ENCODE measurements at places on chromosomes 2 and 18.

DNA sequence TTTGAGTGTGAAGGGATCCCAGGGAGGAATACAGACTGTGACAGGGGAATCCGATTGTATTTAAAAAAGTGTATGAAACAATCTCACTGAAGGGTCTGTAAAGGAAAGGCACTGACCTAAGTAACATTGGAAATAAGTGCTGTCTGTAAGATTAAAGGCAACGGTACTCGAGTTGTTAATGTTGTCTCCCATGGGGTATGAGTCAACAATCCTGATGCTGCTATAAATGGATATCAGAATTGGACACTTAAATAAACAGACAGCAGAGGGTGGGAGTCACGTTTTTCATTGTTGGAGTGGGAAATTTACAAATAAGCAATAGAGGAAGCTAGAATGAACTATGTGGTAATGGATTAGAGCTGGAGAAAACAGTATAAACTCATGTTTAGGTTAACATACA, 452.4 kb upstream of the RGPD4 start:
- DNase-seq: no peak

DNA sequence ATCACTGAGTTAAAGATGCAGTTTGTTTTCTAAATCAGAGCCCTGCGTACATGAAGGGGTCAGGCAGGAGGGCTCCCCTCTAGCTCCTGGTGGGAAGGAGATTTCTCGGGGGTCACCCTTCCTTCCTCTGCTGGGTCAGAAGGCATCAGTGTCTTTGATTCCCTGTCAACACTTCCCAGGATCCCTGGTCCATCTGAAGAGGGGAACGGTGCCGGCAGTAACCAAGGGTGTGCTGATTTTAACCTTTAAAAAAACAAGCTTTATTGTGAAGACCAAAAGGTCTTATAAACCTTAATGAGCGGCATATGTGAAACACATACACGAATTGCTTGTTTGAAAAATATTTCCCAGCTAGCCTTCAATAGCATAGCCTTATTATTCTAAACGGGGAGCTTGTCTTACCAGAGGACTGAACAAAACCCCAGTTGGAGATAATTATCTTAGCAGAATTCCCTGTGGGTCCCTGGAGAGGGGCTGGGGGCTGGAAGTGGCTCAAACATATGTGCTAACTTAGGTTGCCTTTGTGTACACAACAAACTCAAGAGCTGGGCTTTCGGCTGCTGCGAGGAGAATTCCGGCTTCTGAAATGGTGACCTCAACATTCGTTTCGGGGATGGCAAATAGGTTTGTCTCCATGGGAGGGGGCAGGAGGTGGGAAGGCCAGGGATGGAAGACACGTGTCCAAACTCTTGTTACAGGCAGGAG, 114.9 kb upstream of the MYCN start:
- no peak for DNase-seq

DNA sequence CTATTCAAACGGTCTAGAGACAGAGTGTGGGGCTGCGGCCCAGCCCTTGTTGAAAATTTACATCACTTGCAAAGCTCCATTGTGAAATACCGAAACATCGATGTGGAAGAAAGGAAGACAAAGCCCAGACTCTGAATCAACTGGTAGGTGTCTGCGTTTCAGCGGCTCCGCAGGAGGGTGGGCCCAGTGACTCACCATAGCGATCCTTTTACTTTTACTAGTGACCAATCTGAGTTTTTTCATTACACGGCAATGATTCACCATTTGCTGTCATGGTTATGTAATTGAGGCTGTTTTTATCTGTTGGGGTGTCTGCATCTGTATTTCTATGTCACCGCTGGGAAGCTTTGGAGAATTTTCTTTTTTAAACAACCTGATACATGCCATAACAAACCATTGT, 66.6 kb upstream of the ODC1 start:
- DNase-seq: peak; percentile 52

- no peak for DNase-seq
Observed at GRCh38 chr18:55202232-55202917, 243.1 kb upstream of the CCDC68 start.

DNA sequence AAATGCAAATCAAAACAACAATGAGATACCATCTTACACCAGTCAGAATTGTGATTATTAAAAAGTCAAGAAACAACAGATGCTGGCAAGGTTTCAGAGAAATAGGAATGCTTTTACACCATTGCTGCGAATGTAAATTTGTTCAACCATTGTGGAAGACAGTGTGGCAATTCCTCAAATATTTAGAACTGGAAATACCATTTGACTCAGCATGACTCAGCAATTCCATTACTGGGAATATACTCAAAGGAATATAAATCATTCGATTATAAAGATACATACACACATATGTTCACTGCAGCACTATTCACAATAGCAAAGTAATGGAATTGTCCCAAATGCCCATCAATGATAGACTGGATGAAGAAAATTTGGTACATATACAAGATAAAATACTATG, 516.7 kb downstream of the ERBB4 start:
- no peak for DNase-seq

- DNase-seq: no peak
Observed at GRCh38 chr2:122421775-122422174, 666.3 kb downstream of the TSN start.

DNA sequence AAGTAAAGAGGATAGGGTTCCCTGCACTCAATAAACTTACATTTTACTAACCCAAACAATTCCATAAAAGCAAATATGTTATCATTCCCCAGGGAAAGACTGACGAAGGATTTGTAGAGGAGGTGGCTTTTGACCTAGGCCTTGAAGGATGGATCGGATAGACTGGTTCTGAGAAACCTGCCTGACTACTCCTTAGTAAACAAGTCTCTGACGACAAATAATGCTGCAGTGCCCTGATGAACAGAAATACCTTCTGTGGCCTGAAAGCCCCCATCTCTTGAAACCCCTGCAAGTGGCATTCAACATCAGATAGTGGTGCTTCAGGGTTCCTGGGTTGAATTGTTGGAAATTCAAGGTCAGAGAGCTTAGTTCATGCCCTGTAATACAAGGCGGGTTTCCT, 19.2 kb downstream of the PRKCE start:
- no peak for DNase-seq

- no peak for DNase-seq
Observed at GRCh38 chr2:228956701-228957474, 314.2 kb downstream of the PID1 start.

- peak; percentile 11 for DNase-seq
Observed at GRCh38 chr2:48414980-48415835, 114.7 kb upstream of the STON1 start.

DNA sequence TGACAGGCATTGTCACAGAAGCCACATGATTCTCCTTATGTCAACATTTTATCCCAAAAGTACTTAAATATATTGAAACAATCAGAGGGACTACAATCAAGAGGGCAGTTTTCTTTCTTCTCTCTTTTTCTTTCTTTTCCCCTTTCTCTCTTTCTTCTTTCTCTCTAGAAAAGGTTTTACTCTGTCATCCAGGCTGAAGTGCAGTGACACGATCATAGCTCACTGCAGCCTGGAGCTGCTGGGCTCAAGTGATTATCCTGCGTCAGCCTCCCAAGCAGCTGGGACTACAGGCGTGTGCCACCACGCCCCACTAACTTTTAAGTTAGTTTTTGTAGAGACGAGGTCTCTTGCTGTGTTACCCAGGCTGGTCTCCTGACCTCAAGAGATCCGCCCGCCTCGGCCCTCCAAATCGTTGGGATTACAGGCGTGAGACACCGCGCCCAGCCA, 1.0 kb upstream of the PRKD3 start:
- no peak for DNase-seq

- DNase-seq: no peak
Observed at GRCh38 chr2:199366406-199366805, 91.3 kb downstream of the SATB2 start.

GRCh38 chr2:85665264-85665937, 2.6 kb downstream of the SFTPB start:
- DNase-seq: no peak

DNA sequence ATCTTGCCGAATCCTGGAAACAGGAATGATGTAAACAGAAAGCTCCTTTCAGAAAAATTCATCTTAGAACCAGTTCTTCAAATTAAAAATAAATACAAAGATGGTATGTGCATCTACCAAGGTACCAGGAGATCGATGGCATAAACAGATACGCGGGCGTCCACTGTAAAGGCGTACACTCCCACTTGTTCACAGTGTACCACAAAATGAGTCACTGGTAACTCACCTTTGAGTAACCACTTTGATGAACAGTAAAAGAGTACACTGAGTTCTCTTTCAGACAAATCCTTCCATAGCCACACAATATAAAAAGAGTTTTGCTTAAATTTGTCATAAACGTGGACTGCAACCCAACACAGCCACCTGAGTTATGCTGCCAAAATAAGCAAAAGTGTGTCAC, 128.3 kb downstream of the DNER start:
- DNase-seq: no peak

DNA sequence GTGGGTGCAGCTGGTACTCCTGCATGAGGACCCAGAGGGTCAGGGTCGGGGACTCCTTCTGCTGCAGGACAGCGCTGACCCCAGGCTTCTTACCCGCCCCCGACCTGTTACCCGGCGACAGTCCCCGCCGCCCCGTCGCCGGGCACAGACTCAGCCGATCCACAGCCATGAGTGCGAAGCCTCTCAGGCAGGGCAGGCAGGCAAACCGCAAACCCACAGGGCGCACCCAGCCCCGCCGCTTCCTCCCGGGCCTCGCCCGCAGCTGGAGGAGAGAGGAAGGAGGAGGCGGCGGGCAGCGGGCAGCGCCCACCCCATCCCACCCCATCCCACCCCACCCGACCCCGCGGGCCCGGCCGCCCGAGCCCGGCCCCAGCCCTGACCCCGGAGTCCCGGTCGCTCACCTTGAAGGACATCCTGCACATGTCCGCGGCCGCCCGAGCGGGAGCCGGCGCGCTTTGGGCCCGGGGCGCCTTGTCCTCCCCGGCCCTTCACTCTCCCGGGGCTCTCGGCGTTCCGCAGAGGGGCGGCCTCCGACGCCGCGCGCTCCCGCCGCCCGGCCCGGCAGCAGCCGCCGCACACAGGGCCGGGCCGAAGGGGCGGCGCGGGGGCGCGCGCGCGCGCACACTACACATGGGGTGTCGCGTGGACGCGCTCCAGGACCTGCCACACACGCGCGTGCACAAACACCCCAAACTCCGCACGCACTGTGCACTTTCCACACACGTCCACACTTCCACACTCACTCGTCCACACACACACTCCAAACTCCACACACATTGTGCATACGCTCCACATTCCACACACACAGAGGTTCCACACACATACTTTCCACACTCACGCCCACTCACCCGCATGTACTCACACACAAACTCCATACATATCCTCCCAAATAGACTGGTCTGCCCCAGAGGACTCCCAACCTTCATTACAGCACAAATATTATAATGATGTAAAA, at the start of gene ANKRD29:
Gene ANKRD29 (minus strand): TSS at position 603 of the 955 bp plus-strand sequence. CDS start 181 bp downstream, at position 422.
- DNase-seq: no peak

DNA sequence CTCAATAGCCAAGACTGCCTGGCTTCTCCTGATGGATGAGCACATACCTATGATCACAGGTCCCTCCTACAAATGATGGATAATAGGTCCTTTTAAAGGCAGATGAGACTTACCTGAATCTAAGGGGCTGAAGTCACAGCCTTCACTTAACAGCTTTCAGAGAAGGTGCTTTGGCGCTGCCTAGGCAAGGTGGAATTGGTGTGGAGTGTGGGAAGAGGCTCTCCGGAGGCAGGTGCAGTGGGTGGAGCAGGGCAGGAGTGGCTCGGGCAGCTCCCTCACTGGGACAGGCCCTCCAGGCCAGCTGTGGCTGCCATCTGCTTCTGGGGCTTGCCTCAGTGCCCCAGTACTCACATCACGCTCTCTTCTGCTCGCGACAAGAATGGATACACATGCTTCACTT, 99.0 kb upstream of the TPO start:
- no peak for DNase-seq

- DNase-seq: no peak
Observed at GRCh38 chr2:23434721-23435121, 49.7 kb downstream of the KLHL29 start.

DNA sequence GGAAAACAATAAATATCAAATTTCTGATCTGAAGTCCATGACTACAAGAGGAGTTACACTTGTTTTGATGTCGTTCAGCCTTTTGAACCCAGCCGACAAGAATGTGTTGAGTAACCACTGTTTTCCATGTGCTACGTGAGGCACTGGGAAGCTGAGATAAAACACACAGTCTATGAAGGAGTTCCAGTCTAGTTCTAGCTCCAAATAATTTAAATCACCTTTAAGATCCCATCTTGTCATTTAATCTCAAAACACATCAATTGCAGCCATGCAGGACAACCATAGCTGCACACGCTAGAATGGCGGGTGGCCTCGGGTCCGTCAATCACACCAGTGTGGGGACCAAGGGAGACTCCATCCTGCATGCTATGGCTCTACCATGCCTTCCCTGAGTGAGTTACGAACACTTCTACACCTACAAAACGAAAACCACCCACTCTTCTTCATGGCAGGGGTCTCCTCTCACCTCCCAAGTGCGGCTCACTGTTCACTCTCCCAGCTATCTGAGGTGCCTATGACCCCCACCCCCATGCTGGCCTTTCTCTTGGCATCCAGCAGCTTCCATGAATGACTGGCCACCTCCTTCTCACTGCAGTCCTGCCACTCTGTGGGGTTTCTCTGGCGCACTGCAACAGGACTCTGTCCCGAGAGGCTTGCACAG, 3.8 kb downstream of the FHL2 start:
- DNase-seq: no peak

DNA sequence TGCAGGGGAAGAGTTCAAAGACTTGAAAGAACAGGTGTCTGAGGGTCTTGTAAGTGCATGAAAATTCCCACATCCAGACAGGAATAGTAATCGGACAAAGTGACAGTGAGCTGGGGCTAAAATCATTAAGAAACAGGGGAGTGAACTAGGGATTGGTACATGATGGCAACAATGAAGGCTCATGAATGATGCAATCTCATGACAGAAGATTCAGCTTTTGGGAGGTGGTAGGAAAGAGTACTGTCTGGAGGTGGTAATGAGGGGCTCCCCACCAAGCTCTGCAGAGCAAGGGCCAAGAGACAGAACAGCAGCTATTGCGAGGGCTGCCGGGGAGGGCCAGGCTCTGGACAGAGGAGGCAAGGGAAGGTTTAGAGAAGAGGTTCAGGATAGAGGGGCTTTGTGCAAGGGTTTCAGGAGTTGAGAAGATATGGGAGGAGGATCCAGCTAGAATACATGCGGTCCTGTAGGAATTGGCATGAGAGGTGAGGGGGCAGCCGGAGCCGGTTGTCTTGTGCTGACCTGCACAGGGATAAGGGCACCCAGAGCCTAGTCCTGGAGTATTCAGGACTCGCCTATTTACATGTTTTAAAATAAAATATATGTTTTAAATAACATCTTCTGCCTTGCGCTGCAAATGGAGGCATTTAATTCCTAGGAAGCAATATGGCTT, 31.4 kb downstream of the MAP3K20 start:
- no peak for DNase-seq

- DNase-seq: no peak
Observed at GRCh38 chr18:11320986-11321385, 171.6 kb upstream of the PIEZO2 start.

DNA sequence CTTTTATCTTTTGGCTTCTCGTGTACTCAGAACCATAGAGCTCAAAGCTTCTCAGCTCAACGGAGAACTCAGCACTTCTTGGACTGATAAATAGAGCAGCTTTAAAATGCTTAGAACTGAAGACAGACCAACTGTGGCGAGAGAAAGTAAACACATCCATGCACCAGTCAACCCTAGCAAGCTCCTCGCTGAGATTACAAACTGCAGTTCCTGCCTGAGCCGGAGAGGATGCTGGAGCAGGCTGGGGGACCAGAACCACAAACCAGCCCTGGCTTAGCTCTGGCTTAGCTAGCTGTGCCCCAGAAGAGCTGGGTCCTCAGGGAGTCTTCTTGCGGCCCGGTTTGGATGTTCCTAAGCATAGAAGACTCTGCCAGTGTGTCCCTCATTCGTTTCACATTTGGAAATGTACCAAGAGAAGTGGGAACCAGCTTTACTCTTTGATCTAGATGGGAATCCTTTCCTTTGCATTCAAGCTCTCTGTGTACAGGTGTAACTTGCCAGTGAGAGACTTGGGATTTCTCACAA, 5.6 kb downstream of the PAX8 start:
- no peak for DNase-seq

Data from NT2/D1 (cell line).